Activated CD8-positive, alpha-beta T cell treated with anti-CD3 and anti-CD28 coated beads for 36 hours (primary cell): ENCODE measurements at places on chromosomes 7 and 10. TPM values are rescaled to one million over a fixed set of nuclear protein-coding genes. Genes with fewer than 3 reads are reported as not detected.

GRCh38 chr10:98173260-98173659 lies 38.8 kb downstream of the R3HCC1L start:
- peaks cover 51% of the 10 kb centered on the region for H3K36me3 ChIP-seq
- H3K27me3 ChIP-seq, result no peaks in the 10 kb centered on the region
- DNase-seq, result no peak

GRCh38 chr10:117237401-117237991 lies 3.4 kb upstream of the SLC18A2 start:
- H3K4me3 ChIP-seq, result no peak overlapping the region
- peaks cover 3% of the 10 kb centered on the region for H3K4me1 ChIP-seq
- H3K27me3 ChIP-seq, result peaks cover 20% of the 10 kb centered on the region
- no peak overlapping the region for H3K27ac ChIP-seq
- DNase-seq, result no peak

- peak overlapping the region; percentile 65 for H3K4me3 ChIP-seq
- H3K27ac ChIP-seq, result no peak overlapping the region
- peaks cover 47% of the 10 kb centered on the region for H3K27me3 ChIP-seq
- H3K4me1 ChIP-seq, result peaks cover 14% of the 10 kb centered on the region
- no peaks in the 10 kb centered on the region for H3K36me3 ChIP-seq
Measured at GRCh38 chr7:140640060-140640637, 464 bp downstream of the DENND2A start.

DNA sequence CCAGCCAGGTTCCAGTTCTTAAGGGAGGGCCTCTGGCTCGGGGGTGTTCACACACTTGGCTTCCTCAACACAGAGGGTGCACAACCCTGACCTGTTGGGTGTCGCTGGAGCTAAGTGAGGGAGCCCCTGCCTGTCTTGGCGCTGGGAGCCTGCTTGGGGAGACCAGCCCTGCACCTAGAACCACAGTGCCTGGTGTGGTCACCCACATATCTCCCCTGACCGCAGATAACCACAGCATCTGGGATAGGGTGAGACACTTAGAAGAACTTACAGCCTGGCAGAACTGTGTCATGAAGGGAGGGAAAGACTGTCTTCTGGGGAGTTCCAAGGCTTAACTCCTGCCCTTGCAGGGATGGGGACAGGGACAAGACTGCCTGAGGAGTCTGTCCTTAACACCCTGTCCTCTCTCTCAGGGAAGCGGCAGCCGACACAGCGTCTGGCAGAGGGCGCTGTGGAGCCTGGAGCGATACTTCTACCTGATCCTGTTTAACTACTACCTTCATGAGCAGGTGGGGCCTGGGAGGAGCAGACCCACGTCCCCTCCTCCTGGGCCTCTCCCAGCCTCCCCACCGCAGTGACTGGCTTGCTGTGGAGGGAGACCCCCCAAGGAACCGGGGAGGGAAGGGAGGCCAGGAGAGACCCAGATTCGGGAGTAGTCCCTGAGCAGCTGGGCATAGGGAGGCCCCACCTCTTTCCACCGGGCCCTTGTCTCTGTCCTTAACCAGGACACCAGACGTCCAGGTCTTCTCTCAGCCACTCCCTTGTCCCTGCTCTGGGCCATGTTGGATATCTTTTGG lies 59.0 kb downstream of the PALD1 start:
- H3K27me3 ChIP-seq, result no peaks in the 10 kb centered on the region
- DNase-seq, result peak; percentile 56
- H3K4me1 ChIP-seq, result no peaks in the 10 kb centered on the region
- no peak overlapping the region for H3K27ac ChIP-seq

DNA sequence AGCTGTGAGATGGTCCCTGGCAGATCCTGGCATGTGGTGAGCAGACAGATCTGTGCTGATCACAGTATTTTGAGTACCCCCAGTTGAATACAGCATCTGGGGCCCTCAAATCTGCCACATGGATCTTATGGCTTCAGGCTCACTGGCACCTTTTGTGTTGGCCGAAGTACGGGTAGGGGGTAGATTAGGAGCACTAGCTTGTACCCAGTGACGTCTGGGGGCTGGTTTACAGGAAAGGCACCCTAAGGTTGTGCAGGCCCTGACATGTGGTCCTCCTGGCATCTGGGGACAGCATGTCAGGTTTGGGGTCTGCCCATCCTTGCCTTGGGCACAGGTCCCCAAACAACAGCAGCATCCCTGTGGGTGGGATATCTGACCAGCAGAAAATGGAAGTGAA lies 53.2 kb downstream of the SYPL1 start:
- no peaks in the 10 kb centered on the region for H3K36me3 ChIP-seq
- no peak for DNase-seq
- H3K4me1 ChIP-seq, result peaks cover 46% of the 10 kb centered on the region
- H3K27me3 ChIP-seq, result no peaks in the 10 kb centered on the region

GRCh38 chr7:41795276-41795833 lies 92.5 kb upstream of the INHBA start:
- no peak overlapping the region for H3K27ac ChIP-seq
- no peak overlapping the region for H3K4me3 ChIP-seq
- H3K36me3 ChIP-seq, result no peaks in the 10 kb centered on the region
- H3K27me3 ChIP-seq, result peaks cover 3% of the 10 kb centered on the region
- H3K4me1 ChIP-seq, result no peaks in the 10 kb centered on the region

- no peaks in the 10 kb centered on the region for H3K36me3 ChIP-seq
- no peak overlapping the region for H3K27ac ChIP-seq
- H3K27me3 ChIP-seq, result peaks cover 2% of the 10 kb centered on the region
- no peak overlapping the region for H3K4me3 ChIP-seq
- no peaks in the 10 kb centered on the region for H3K4me1 ChIP-seq
Measured at GRCh38 chr7:55054758-55055157, 35.9 kb downstream of the EGFR start.

- no peak overlapping the region for H3K27ac ChIP-seq
- no peaks in the 10 kb centered on the region for H3K36me3 ChIP-seq
- peaks cover 4% of the 10 kb centered on the region for H3K27me3 ChIP-seq
- DNase-seq, result no peak
- no peak overlapping the region for H3K4me3 ChIP-seq
- peaks cover 30% of the 10 kb centered on the region for H3K4me1 ChIP-seq
Measured at GRCh38 chr10:88110355-88110754, 246.9 kb downstream of the PTEN start.

DNA sequence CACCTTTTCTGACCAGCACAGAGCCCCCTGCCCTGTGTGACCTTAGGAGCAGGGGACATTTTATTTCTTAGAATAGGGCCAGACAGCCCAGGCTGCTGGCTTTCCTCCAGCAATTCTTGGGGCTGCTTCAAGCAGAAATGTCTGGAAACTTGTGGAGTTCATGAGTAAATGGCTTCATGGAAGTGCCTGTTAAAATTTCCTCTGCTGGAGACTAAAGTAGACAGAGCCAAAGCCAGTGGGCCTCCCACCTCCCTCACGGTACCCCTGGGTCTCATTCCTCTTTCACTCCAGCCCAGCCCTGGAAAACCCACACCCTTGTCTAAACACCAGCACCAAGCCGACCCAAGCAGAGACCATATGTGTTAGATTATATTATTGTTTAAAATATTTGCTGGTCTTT lies 505.5 kb upstream of the ZMIZ1 start:
- H3K27me3 ChIP-seq, result peaks cover 1% of the 10 kb centered on the region
- no peak overlapping the region for H3K4me3 ChIP-seq
- no peak overlapping the region for H3K27ac ChIP-seq
- DNase-seq, result no peak

DNA sequence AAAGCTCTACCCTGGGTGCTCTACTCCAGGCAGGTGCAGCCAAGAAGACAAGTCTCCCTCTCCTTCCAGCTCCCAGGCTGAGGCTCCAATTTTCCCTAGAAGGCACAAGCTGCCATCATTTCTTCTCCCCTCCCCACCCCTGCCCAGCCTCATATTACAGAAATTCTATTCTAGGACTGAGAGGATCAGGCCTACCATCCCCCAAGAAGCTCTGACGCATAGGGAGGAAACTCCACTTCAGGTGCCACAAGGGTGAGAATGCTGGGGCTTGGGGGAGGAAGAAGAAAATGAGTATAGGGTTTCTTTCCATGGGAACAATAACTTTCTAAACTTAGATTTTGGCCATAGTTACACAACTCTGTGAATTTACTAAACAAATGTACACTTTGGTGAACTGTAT lies 35.3 kb downstream of the FEZF1 start:
- DNase-seq, result no peak
- no peaks in the 10 kb centered on the region for H3K4me1 ChIP-seq
- no peaks in the 10 kb centered on the region for H3K36me3 ChIP-seq
- H3K27ac ChIP-seq, result no peak overlapping the region
- H3K27me3 ChIP-seq, result no peaks in the 10 kb centered on the region
- no peak overlapping the region for H3K4me3 ChIP-seq

SMARCD3 gene
- total RNA-seq, result 8.2 TPM

TWIST1 gene
- 0.20 TPM for total RNA-seq

VENTX gene
- total RNA-seq, result 0.09 TPM

SP8 gene
- not detected for total RNA-seq

FEZF1 gene
- not detected for total RNA-seq

CTAGE4 gene
- 1.6 TPM for total RNA-seq
